ENCODE measurements at places on chromosomes 12 and 14.
A peak's percentile ranks its signal among the peaks of the same experiment; 100 is the strongest.

GRCh38 chr12:116804051-116804450 lies 65.9 kb downstream of the RNFT2 start:
- no peak for DNase-seq

DNA sequence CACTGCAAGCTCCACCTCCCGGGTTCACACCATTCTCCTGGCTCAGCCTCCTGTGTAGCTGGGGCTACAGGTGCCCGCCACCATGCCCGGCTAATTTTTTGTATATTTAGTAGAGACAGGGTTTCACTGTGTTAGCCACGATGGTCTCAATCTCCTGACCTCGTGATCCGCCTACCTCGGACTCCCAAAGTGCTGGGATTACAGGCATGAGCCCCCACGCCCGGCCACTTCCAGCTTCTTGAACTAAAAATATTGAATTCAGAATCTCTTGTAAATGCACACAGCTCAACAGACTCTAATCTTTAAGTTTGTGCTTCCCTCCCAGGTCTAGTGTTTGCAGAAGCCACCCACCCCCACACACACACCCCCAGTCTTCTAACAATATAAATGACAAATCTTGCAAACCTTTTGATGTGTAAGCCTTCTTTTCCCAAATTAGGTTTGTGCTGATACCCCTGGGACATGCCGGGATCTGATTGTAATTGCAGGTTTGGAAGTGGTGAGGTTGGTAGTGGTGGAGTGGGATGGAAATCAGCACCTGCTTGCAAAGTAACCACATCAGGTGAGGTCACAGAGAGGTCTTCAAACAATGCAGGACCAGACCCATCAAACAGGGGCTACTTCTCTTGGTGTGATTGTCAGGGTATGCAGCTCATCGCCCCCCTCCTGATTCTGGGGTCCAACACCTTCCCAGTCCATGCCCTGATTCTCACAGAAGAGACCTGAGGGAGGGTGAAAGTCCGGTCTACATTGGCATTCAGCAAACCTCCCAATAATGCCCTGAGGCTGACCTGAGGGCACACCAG lies 51.4 kb upstream of the GPR132 start:
- DNase-seq, result no peak

- DNase-seq, result no peak
These were observed 327.6 kb downstream of the CCER1 start for GRCh38 chr12:90627180-90627896.

DNA sequence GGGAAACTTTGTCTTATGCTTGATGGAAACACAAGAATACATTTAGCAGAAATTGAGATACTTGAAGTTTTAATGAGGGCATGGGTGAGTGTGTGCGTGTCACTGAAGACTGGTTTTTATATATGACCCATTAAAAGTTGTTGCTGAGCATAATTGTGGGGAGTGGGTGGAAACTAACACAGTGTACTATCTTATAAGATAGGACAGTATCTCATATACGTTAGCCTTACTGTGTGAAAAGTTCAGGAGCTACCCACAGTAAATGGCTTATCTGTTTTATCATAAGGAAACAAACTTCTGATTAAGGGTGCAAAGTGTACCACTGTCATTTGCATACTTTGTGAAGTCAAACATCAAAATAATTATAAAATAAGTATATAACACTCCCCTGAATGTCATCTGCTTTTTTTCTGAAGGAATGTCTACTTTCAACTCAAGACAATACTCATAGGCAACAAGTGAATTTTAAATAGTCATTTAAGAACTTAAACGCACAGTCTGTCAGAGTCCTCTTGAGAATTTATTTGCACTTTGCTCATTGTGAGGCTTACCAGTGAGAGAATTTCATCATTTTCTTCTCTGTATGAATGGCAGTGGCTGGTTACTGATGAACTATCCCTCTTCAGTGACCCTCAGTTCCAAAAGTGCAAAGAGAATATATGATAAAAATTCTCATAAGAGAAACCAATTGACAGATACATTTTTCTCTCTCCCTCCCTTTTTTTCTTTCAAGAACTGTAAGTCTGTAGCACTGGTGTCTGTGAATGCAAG lies 4.2 kb downstream of the PDE3A start:
- no peak for DNase-seq

GRCh38 chr12:132125736-132126135 lies 18.4 kb downstream of the DDX51 start:
- no peak for DNase-seq

DNA sequence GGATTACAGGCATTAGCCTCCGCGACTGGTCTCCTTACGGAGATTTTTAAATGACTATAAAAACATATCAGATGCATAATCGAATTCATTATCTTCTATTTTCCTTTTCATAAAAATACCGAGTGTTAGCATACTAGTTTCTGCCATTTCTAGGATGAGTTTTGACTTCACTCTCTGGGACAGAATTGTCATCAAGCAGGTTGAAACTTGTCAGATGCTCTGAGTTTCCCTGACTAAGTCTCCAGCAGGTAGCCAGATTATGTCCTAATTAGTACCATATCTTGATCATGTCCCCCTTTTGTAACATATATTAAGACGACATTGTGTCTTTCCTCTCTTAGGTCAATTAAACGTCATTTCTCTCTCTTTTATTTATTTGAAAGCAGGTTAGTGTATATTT lies 103.5 kb upstream of the RASSF8 start:
- no peak for DNase-seq

DNA sequence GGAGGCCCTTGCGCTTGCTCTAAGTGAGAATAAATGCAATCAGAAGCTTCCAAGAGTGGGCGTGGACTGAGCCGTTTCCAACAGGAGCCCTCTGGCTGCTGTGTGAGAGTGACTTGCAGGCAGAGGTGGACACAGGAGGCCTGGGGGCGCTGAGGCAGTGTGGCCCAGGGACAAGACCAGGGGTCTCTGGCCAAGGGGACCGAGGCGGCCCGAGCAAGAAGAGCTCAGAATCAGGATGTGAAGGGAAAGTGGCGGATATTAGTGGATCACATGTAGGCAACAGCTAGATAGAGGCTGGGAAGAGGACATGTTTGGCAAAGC lies 8.6 kb downstream of the RIMBP2 start:
- no peak for DNase-seq

DNA sequence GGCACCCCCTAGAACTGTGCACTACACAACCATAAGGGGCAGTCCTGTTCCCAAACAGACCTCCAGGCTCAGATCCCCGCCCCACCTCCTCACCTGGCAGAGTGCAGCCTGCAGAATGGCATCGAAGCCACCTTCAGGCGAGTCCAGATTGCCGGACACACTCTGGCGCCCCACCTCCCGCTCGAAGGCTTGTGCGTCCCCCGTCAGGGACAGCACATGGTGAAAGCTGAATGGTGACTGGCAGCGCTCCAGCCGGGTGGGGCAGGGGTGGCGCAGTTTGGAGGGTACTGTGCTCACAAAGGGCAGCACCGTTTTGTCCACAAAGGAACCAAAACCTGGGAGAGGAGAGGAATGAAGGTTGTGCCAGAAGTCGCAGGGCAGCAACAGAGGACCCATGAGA lies 10.6 kb downstream of the ITGB7 start:
- no peak for DNase-seq

GRCh38 chr14:92568621-92569479 lies 55.3 kb downstream of the RIN3 start:
- peak; percentile 61 for DNase-seq

DNA sequence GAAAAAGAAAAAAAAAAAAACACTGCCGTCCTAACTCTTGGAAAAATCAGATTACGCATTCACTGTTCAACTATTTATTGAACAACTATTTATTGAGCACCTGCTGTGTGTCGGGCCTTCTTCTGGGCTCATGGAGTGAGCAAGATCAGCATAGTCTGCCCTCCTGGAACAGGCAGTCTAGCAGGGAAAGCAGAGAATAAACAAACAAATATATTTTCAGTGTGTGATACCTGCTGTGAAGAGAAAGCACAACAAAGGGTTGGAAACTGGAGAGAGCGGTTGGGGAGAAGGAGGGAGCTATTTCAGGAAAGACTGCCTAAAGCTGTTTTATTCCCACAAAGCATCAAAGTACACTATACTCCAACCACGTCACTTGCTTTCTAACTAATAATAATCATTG lies 10.8 kb downstream of the PROX2 start:
- no peak for DNase-seq

DNA sequence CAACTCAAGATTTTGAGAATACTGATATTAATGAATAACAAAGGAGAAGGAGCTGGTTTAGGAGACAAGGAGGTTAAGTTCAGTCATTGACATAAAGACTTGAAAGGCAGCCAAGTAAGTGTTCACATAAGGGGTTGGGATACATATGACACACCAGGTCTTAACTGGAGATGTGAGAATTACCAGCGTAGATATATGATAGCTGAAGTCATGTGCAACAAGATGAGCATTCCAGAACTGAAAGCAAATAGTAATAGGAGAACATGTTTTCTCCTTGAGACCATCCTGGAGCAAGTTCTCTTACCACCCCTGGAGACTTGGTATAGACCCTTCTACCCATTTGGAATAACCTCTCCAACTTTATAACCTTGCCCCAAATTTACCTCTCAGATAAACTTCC lies 43.3 kb upstream of the NPFF start:
- no peak for DNase-seq

DNA sequence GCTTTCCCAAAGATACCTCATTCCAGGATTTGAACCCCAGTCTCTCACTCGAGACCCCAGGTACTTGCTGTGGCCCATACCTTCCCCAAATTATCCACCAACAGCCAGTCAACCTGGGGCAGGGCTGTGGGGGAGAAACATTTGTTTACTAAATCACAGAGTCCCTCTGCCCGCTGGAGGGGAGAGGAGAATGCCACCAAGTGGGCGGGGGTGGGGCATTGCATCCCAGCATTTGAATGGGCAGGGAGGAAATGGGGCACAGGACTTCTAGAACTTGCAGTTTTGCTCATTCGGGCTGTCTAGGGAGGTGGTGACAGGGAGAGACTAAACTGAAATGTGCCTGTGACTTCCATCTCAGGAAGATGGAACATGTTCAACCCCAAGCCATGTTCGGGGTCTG lies 10.9 kb upstream of the SERPINA9 start:
- no peak for DNase-seq

GRCh38 chr12:97306147-97306546 lies 156.5 kb upstream of the RMST start:
- no peak for DNase-seq

- DNase-seq, result no peak
These were observed 780.2 kb upstream of the SEL1L start for GRCh38 chr14:82313889-82314288.

- DNase-seq, result no peak
These were observed 155.0 kb downstream of the DAD1 start for GRCh38 chr14:22434030-22434429.

DNA sequence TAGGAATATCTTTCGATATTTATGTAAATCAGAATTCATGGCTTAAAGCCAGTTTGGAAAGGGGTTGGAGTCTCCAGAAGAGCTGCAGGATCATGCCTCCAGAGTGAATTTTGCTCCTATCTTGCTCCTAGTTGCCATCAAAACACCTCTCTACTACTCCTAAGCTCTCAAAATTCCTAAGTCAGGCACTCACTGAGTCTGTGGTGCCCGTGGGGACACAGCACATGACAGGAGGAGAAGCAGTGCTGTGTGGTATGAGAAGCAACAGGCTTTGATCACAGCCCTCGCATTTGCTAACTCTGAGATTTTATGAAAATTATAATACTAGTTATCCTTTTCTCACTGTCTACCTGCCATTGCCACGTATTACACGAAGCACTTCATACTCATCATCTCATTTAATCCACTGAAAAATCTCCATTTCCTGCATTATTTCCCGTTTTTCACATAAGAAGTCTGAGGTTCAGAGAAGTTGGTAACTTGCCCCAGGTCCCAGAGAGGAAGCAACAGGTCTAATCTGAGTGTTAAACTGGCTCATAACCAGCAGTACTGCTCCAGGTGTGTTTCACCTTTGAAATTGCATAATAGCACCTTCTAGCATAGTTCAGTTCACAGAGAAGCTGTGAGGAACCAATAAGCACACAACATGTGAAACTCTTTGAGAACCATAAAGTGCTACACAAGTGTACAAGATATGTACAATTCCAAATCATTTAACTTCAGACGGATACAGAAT lies 33.1 kb upstream of the SLC35F4 start:
- no peak for DNase-seq

- no peak for DNase-seq
These were observed 19.8 kb upstream of the MGP start for GRCh38 chr12:14905269-14906004.

DNA sequence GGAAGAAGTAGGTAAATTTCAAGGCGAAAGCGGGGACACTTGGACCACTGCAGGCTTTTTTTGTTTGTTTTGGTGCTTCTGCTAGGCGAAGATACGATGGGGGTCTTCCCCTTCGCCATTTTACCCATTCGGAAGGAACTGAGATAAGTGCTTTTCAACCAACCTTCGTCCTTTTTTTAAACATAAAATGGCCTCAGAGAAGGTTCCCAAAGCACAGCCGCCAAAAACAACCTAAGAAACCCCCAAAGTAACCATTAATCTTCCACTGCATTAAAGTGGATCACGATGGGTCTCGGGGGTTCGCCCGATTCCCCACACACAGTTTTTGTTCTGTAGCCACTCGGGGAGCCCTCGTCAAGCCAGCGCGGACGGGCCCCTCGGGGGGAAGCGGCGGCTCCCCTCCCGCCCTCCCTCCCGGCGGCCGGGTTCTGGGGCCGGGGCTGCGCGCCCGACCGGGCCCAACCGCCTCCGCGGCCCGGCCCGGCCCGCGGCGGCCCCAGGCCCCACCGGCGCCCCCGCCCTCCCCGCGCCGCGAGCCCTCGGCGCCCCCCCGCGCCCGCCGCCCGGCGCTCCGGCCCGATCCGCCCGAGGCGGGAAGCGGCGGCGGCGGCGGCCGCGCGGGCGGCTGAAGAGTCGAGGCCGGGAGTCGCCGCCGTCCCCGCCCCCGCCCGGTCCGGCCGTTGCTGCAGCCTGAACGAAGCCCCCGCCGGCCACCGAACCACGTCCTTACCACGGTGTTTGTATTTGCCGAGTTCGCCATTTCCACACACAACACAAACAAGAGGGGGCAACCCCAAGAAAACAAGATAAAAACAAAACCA lies 790 bp downstream of the GTF2A1 start:
- DNase-seq, result peak; percentile 37

DNA sequence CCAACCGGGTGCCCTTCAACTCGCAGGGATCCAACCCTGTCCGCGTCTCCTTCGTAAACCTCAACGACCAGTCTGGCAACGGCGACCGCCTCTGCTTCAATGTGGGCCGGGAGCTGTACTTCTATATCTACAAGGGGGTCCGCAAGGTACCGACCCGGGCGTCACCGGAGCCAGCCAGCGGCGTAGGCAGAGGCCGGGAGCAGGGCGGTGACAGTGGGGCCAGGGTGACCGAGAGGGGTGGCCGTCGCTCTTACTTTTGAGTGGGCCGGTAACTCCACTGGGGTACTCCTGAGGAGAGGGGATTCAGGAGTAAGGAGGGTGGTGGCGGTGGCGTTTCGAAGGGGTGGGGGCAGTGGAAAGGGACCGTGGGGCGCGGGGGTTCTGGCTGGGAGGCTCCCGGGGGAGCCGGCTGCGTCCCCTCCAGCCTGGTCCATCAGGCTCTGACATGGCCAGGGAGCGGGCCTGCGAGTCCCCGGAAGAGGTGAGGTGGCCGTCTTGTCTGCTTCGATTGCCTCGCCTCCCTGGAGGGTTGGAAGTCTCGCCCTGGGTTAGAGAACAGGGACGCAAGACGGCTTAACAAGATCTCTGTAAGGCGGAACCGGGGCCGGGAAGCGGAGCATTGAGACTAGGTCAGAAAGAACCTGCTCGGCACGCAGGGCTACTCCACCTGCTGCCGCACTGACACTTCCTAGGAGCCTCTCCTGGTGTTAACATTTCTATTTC lies 491 bp downstream of the WDR20 start:
- DNase-seq, result peak; percentile 3

- DNase-seq, result no peak
These were observed 550.3 kb downstream of the FOXG1 start for GRCh38 chr14:29316936-29317335.

- no peak for DNase-seq
These were observed 1320.9 kb upstream of the FLRT2 start for GRCh38 chr14:84209031-84209430.

GRCh38 chr12:77007476-77007875 lies 57.9 kb downstream of the E2F7 start:
- DNase-seq, result no peak

All from CD4-positive, alpha-beta T cell treated with Interferon gamma for 1 hour (primary cell).